Body of pancreas (tissue), 4 donors: ENCODE measurements at places on chromosomes 7 and 10.
A peak's percentile ranks its signal among the peaks of the same experiment; 100 is the strongest.

- no peak for DNase-seq
These were observed 150.6 kb downstream of the SLIT1 start for GRCh38 chr10:97034958-97035769.

- no peak for DNase-seq
These were observed 275.5 kb downstream of the FGFR2 start for GRCh38 chr10:121322776-121323175.

DNA sequence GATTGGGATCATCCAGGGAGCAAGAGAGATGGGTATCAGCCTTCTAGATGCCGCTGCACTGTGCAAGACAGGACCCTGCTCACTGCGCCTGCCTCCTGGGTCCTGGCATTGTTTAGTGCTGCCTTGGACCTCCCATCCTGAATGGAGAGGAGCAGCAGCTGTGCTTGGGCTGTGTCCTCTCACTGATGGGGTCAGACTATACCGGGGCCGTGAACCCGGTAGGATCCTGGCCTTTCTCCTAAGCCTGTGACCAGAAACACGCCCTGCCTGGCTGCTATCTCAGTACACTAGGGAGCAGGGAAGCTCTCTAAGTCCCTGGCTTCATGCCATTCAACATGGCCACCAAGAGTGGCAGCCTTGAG, 309.4 kb upstream of the ZNF32 start:
- peak; percentile 37 for DNase-seq

- peak; percentile 41 for DNase-seq
These were observed 120.7 kb upstream of the CARD11 start for GRCh38 chr7:3164380-3164792.

DNA sequence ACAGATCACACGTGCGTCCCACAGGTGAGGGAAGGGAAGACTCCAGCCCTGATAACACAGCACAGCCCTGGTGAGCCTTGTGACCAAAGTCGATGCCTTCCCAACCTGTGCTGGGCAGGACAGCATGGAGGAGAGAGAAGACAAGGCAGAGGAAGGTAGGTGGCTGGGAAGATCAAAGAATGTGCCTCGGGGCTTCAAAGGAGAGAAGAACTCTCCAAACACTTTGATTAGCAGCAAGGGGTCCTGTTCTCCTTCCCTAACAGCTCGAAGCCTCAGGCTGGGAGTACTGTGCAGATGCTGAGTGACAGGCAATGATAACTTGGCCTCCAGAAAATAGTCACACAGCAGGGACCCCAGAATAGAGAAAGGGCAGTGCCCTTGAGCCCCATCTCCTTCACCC, 288.5 kb downstream of the TCERG1L start:
- no peak for DNase-seq

- DNase-seq: no peak
These were observed 19.9 kb downstream of the CASD1 start for GRCh38 chr7:94529516-94529915.

- DNase-seq: no peak
These were observed 256.1 kb downstream of the ZMYND11 start for GRCh38 chr10:391305-391704.

- DNase-seq: no peak
These were observed 47.5 kb downstream of the FAM53B start for GRCh38 chr10:124696446-124697392.

DNA sequence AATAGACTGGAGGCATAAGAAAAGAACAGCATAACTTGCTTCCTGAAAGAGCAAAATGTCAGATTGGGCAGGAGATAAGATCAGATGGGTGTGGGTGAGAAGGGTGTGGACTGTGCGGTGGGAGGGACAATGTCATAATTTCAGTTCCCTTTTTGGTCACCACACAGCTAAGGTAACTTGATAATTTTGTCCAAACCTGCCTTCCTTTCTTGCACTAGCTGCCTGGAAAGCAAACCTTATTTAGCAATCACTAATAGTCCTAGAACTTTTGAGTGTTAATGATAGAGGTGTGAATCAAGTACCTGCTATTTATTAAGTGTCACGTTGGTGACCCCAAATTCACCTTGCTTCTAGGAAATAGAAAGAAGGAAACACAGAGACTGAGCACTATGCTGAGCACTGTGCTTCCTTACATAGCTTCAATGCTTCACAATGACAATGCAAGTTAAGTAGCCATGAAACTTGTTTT, 72.4 kb upstream of the SP4 start:
- no peak for DNase-seq

- no peak for DNase-seq
These were observed 9.4 kb upstream of the OPN4 start for GRCh38 chr10:86644794-86645445.

- no peak for DNase-seq
These were observed 93.4 kb downstream of the SNX13 start for GRCh38 chr7:17846935-17847334.

DNA sequence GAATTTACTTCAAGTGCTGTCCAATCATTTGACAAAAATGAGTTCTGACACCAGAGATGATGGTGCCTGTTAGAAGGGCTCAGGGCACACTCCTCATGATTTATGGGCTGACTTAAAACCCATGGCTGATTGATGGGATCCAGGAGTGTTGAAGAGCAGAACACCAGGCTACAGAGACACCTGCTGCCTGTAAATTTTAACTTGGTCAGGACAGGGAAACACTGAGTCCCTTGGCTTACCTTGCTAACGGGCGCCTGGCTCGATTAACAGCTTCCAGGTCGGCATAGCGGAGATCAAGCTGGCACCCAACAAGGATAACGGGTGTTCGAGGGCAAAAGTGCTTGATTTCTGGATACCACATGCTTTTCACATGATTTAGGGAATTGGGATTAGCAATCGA, 51.4 kb downstream of the RHOBTB1 start:
- no peak for DNase-seq

DNA sequence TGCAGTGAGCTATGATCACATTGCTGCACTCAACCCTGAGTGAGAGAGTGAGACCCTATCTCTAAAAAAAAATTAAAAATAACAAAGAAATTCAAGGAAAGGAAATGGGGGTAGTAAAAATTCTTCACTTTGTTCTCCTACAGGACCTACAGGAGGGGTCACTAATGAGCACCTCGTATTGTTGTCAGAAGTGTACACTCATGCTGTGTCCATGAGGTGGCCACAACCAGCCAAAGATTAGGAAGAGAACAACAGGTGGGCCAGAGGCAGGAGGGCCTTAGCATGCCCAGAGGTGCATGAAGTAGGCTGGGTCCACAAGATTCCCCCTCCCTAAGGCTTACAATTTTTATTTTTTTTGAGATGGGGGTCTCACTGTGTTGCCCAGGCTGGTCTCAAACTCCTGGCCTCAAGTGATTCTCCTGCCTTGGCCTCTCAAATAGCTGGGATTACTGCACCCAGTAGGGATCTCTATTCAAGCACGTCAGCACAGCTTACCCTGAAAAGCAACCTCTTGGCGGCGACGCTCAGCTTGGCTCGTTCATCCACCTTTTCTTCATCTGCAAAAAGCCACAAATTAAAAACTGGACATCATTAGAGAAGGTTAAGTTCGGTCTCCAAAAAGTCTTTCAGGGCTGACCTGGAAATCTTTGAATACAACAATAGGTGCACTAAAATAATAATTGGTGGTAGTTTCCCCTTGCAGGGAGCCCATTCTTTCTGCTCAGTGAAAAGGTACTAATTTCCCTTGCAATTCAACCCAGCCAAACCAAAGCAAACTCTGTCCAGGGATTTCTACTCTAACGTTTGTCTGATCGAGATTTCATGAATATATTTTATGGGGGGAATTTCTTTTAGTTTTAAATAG, 104.4 kb downstream of the SVIL start:
- DNase-seq: no peak

DNA sequence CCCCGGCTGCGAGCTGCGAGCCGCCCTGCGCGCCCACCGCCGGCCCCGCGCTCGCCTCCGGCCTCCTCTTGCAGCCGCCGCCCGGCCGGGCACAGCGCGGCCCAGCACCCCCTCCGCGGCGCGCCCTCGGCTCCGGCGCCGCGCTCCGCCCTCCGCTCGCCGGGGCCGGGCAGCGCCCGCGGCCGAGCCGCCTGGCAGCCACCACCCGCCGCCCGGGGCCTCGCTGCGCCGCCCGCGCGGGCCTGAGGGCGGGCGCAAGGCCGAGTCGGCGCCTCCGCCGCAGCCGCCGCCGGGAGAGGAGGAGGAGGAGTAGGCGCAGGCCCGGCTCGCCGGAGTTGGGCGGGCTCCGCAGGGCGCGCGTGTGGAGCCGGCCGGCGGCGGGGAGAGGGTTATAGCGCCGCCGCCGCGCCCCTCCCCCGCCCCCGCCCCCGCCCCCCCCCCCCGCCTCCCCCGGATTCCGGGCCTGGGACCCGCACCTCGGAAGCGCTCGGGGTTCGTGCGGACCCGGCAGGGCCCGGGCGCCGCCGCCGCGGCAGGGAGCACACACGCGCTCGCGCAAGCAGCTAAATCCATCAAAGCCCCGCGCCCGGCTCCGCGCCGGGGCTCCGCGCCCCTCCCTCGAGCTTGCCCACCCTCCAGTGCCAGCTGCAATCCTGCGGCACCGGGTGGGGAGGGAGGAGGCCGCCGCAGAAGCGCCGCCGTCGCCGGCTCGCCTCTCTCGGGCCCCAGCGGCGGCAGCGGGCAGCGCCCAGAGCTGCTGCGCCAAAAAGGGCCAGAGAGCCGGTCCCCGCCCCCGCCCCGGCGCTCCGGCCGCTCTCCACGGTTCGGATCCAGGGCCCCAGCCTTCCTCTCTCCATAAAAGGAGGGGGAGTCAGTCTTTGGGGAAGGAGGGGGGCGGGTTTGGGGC, at the start of gene PDGFA:
TSS of gene PDGFA (minus strand) at position 363 of the 907 bp plus-strand sequence. CDS start 845 bp downstream, outside the sequence.
- DNase-seq: peak; percentile 73

GRCh38 chr7:24971333-24972165, 8.4 kb downstream of the OSBPL3 start:
- DNase-seq: no peak

DNA sequence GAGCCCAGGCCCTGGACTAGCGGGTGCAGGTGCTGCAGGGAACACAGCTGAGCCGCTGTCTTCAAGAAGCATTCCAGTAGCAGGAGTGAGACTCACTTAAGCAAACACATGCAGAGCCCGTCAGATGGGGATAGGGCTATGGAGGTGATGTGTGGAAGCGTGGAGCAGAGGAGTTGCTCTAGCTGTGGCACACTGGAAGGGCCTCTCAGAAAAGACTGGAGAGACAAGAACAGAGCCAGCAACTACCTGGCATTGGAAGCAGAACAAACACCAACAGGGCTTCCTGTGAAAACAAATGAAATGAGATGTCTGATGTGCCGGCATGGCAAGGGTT, 37.8 kb upstream of the GALNTL5 start:
- no peak for DNase-seq

DNA sequence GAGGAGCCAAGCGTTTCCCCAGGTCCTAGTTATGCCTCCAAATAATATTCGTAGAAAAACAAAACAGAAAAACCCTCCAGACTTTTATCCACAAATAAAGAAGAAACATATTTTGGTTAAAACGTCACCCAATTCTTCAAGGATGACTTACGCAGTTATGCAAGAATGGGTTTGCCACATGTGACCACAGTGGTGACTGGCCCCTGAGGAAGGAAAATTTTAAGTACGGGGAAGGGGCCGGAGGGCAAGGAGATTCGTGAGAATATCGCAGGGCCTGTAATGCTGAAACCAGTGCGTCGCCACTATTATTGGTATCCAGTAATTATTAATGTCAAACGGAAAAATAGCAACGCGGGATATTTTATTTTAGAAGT, 537 bp upstream of the MRPS24 start:
- DNase-seq: peak; percentile 43

- DNase-seq: no peak
These were observed 58.7 kb upstream of the TMEM106B start for GRCh38 chr7:12152196-12152918.

DNA sequence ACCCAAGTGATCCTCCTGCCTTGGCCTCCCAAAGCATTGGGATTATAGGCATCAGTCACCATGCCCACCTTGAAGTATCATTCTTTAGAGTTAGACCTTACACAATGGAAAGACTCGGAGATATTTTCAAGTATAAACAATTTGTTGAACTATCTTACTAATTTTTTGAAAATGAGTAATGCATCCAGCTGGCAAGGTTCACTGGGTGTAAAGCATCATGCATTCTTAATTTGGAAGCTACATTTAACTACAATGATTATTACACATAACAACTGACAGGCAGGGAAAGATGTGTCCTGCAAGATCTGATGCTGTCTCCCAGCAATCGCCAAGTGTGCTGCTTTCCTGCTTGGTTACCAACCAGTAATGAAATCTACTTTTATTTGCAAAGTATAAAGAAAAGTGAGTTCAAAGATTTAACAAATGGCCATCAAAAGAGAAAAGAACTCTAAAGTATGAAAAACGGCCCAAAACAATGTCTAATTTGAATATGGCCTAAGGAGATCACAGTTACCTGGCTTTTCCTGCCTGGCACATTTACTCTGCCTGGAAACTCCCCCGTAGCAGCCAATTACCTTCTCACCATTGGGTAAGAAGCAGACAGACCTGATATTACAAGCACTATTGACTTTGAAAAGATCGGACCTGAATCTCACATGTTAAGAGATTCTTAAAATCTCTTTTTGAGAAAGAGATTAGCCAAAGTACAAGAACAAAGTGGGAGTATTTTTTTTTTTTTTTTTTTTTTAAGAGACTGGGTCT, 59.3 kb upstream of the NMT2 start:
- DNase-seq: no peak

DNA sequence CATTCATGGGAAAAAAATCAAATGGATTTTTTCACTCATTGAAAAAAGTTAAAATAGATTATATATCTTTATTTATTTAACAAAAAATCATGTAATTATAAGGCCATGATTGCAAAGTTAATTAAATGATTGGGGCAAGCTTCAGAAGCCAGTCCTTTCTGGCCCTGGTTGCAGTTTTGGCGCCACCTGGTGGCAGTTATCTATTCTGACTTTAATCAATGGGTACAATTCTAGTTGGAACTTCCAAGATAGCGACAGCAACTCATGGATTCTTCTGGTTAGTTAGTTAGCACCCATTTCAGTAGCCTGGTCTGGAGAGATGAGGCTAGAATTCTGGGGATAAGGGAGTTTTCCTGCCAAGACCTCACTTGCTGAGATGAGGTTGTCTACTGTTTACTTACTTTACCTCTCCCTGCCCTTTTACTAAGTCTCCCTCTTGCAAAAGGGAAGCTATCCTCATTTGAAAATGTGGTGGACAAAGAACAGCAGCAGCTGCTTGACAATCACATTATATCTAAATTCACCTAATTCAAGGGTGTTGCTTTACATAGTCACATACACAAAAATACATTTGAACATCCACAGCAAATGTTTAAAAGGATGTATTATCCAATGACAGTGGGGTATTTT, 42.3 kb downstream of the NOC3L start:
- peak; percentile 81 for DNase-seq

GRCh38 chr7:101231644-101232043, 6.0 kb downstream of the CLDN15 start:
- no peak for DNase-seq

GRCh38 chr7:47380325-47381133, 201.4 kb downstream of the TNS3 start:
- peak; percentile 22 for DNase-seq

DNA sequence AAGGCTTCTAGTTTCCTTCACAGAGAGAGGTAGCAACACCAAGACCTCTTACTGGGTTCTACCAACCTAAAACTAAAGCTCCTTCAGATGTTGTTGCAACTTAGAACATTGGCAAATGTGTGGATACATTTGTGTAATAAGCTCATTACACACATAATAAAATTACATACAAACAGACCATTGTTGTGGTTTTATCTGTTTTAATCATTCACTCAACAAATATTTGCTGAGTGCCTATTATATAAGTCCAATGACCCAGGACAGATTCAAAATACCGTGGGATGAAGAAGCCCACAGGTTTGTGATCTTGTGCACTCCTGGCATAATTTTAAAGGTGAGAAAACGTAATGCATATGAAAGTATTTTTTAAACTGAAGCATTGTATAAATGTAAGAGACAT, 160.4 kb upstream of the NPVF start:
- DNase-seq: no peak
